ENCODE measurements at places on chromosomes 3 and 15.

DNA sequence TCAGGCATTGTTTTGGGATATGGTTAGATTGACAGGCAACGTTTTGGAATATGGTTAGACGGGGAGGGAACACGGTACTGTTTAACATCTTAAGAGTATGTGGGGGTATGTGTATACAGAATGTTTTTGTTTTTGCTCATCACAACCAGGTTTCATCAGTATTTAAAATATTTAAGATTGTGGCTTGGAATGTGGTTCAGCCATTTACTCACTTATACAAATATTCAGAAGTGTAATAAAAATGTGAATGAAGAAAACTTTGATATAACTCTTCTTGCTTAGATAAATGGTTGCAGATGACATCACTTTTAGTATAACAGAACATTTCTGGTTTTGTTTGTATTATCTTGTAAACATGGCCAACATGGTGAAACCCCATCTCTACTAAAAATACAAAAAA is 3.9 kb upstream of the PAK2 start:
- DNase-seq = no peak

- no peak for DNase-seq
Observed at GRCh38 chr3:10345911-10346310, 25.0 kb upstream of the SEC13 start.

DNA sequence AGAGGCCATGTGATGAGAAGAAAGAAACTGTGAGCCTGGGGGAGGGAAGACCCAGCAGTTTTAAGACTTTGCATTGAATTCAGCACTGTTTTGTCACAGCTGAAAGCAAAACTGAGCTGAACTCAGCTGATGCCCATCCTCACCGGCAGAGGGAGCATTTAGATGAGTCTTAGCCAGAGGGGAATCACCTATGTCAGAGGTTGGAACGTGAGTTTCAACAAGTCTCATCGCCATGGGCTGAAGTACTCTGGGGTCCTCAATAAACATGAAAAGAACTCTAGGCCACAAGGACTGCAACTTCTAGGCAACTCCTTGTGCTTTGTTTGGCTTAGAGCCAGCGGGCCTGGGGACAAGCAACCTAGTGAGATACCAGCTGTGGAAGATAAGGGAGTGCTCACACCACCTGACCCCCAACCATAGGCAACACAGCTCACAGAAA is 324.5 kb downstream of the TBL1XR1 start:
- peak; percentile 35 for DNase-seq

GRCh38 chr3:43194069-43194468 is 88.2 kb upstream of the POMGNT2 start:
- no peak for DNase-seq

DNA sequence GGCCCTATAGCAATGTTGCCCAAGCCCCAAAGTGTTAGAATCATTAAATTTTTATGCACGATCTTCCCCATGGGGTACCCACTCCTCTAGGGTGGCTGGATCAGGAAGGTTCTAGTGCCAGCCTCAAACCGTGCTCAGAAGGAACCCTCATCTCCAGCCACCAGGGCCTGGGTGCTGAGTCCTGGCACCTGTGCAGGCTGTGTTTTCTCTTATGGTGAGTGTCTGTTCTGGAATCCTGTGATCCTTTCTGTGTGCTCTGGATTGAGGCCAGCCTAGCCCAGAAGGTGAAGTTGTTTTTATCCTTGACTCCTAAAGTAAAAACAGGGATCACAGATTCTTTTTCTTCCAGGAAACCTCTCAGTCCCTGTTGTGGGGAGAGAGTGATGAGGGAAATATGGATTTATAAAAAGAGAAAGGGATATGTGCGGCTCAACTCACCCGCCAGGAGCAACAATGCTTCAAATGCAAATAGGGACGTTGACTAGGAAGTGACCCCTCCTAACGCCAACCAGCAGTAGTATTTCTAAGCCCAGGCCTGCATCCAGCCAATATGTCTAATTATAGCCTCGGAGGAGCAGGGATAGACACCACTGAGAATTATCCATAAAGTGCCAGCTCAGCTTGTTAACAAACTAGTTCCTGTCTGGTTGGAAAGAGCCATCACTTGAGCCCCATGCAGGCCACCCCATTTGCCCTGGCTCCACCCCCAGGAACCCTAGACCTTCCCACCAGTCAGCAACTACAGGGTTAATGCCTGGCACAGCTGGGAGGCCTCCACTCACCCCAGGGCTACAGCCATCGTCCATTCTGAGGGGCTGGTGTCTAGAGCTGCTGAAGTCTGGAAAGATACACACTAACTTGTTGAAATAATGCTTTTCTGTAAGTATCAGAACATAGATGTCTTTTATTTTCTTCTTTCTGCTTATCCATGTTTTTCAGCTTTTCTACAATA is 513.5 kb upstream of the PROK2 start:
- peak; percentile 38 for DNase-seq

DNA sequence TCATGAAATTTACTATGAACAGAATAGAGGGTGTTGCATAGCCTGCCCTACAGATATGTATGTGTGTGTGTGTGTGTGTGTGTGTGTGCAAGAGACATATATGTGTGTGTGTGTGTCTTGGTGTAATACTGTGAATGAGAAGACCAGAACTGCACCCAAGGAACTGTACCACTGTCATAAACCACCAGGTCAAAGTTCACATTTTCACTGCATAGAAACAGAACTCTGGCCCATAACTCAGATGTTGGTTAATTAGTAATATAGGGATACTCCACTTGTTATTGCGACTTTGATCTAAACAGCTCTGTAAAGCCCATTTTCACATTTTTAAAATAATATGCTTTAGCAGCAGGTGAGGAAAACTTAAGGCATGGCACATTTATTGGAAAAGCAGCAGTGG is 111.8 kb downstream of the IGF2BP2 start:
- no peak for DNase-seq

DNA sequence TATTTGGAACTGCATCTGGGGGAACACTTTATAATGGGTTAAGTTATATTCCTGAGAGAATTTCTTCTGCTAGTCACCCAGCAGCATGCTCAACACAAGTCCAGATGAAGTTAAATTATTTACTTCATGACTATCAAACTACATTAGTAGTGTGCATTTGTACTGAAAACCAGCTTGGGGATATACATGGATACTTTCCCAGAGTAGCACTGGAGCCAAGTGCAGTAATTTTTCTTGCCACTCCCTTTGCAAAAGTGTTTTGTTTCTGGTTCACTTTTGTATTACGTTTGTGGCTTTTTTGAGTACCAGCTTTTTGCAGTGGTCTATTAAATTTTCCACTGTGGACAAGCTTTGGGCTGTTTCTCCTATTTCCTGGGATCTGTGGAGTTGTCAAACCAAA is 243.0 kb downstream of the AGBL1 start:
- DNase-seq = no peak

DNA sequence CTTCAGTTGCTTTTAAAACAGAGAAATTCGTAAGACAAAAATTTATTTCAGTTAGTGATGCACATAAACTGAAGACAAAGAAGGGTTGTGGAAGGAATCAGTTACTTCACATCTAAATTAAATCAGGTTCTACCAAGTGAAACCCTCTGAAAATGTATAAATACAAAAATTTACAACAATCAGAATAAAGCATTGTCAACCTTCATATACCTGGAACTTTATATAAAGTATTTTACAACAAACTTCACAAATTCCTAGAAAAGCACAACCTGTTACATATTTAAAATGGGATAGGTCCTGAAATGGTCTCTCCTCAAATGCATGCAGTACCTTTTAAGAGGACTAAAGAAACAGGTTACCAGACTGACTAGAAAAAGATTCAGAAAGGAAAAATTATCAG is 26.9 kb downstream of the ATOSA start:
- no peak for DNase-seq

- DNase-seq = no peak
Observed at GRCh38 chr3:150036780-150037179, 66.1 kb upstream of the PFN2 start.

Measured in left ventricle myocardium superior (tissue), 1 donor.